ENCODE measurements at places on chromosomes 2 and 18.

GRCh38 chr2:149816756-149817551 is 229.4 kb upstream of the MMADHC start:
- no peak for DNase-seq

- no peak for DNase-seq
These were observed 590 bp downstream of the EIF2B4 start for GRCh38 chr2:27369471-27370025.

- no peak for DNase-seq
These were observed 89.0 kb downstream of the UGGT1 start for GRCh38 chr2:128180031-128180430.

DNA sequence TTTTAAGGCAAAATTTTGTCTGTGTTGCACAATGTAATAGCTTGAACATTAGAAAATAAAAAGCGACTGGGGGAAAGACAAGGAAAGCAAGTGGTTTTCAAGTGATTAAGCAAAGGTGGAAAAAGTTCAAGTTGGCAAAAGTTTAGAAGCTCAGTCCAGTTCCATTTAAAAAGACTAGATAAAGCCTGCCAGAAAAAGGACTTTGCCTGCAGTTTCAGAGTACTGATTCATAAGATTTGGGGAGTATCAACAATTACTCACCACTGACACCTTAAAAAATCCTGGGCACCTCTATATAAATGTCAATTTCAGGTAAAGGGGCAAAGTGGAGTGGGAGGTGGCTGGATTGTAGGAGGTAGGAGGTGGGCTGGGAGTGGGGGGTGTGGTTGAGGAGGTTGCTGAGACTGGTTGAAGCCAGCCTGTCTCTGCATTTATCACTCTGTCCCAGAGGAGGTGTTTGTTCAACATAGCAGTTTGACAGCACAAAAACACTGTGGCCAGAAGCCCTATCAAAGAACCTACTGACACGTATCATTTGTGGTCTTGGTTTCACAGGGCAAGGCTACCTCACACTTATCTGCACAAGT is 14.6 kb downstream of the ZEB2 start:
- DNase-seq: no peak

DNA sequence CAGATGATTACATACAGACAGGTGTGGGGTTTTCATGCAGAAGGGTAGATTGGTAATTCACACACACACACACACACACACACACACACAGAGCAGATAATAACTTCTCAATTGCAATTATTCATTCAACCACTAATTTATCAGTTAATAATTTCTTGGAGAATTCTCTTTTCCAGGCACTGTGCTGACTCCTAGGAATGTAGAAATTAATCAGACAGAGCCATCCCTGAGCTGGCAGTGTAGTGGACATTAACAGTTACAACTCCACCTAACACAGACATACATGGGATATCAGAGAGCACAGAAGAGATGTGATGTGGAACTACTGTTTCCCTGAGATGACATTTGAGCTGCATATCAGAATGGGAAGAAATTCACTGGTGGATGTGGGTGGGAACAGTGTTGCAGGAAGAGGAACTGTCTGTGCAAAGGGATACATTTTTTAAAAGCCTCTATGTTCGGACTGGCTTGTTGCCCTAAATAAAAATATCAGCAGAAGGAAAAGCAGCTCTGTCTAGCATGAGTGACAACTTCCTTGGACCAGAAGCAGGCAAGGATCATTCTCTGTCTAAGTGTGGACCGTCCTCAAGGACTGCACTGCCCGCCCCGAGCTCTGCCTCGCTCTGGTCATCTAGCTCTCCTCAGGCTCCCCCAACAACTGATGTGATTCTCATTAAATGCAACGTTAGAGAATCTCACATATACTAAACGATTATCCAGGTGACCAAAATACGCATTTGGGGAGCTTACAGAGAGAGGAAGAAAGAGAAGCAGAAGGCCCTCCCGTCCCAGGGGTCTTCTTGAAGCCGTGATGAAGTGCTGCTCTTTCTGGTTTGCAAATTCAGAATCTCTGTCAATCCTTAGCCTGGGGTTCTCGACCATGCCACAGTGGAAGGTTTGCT is 173.4 kb upstream of the TRIB2 start:
- DNase-seq: no peak

GRCh38 chr2:134144651-134145050 is 109.2 kb upstream of the MGAT5 start:
- DNase-seq: no peak

DNA sequence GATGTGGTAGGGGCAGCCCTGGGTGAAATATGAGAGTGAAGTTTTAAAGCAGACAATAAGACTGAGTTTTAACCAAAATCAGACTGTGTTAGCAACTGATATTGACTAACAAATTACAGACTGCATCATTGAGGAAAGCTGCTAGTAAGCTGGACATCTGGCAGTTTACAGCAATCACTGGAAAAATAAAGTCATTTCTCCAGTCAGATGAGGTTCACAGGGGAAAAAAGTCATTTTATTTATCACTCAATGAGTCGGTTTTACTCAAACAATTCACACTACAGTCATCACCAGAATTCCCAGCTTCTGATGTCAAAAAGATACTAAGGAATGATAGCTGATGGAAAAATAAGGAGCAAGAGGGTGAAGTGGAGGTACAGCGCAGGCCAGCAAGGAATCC is 10.5 kb upstream of the TMEM177 start:
- no peak for DNase-seq

DNA sequence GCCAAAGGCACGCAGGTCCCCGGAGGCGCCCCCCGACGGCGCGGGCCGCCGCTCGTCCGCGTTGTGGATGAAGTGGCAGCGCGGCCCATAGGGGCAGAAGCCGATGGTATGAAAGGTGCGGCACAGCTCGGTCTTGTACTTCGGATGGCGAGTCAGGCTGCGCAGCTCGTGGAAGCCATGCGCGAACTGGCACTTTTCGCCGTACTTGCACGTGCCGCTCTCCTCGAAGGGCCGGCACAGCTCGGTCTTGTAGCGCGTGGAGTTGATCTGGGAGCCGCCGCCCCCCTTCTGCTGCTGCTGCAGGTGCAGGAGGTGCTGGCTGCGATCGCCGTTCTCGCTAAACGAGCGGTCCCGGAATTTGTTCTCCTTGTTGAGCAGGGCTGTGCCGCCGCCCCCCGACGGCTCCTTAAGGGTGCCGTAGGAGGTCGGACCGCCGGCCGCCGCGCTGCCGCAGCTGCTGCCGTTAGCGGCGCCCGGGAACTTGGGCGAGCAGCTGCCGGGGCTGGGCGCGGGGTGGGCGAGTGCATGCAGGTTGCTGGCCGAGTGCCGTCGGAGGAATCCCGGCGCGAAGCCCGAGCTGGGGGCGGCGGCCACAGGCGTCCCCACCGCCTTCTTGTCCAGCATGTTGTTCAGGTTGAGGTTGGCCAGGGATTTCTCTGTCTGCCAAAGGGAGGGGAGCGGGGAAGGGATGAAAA is 1.2 kb downstream of the ZFP36L2 start:
- peak; percentile 53 for DNase-seq

GRCh38 chr18:59837586-59837985 is 62.2 kb upstream of the PMAIP1 start:
- no peak for DNase-seq

- no peak for DNase-seq
These were observed 99.8 kb upstream of the VWC2L start for GRCh38 chr2:214311031-214311533.

GRCh38 chr2:71155846-71156245 is 25.4 kb downstream of the MPHOSPH10 start:
- no peak for DNase-seq
